EL (cell line): ENCODE measurements at places on chromosomes 2 and 18.

DNA sequence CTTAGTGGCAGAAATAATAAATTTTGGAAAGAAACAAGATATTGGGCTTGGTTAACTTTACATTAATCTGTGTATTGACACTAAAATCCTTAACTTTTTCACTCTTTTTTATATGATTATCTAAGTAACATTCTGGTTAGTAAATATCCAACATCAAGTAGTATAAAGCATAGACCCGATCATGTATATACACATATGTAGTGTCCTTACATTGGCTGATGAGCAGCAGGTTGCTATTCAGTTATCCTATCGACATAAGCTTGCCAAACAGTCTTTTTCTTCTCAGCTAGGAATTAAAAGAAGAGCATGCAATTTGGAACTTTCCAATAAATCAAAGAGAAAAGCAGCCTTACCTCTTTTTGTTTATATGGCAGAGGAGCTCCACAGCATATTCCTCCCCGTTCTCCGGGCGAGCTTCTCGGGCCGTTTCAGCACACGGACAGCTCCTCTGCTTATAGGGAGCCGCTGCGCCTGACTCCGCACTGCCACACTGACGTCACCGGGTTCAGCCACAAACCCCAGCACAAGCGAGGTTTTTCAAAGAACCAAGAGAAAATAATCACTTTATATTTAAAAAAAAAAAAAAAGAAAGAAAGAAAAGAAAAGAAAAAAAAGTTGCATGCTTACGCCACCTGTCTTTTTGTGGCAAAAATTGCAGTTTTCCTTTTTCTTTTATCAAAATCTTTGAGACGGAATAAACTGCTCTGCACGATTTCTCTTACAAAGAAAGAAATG is at the start of gene SCG2:
SCG2 (minus strand) TSS at position 430 of the 735 bp plus-strand sequence. CDS start 3,079 bp downstream, outside the sequence.
- peak; percentile 88 for DNase-seq

- DNase-seq, result peak; percentile 27
These were observed 76.4 kb upstream of the MGAT5 start for GRCh38 chr2:134177351-134177931.

DNA sequence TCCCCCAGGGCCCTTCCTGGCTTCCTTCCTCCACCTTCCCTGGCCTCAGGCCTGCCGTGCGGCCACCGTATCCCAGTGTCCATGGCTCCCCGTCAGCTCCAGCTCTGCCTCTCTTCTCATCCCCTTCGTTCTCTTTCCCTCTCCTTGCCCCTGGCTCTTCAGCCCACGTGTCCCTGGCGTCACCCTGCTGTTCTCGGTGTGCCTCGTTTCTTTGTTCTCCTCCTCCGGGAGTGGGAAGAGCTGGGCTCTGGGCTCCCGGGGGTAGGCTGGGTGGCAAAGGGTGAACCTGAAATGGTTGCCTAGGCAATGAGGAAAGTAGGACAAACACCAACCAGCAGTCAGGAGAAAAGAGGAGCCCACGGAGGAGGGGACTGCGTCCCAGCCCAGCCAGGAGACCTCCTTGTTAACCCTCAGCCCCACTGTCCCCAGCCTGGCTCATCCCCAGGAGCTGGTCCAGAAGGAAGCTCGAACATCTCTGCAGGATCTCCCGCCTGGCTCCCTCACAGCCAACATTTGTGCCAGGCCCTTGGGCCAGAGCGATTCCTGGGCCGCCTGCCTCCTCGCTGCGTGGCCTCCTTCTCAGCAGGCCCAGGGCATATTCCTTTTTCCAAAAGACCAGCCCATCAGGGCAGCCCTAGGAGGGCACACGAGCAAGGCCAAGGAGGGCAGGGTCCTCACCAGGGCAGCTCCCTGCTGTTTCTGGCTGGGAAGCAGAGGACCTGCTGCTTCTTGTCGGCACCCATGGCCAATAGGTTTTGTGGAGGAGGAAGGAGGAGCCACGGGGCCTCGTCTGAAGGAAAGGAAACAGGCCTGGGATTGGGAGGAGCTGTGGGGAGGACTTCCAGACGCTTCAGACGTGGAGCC is 30.9 kb upstream of the DNMT3A start:
- no peak for DNase-seq

GRCh38 chr2:232955856-232956255 is 57.2 kb downstream of the NGEF start:
- no peak for DNase-seq

GRCh38 chr2:98583276-98583675 is 25.0 kb downstream of the COA5 start:
- DNase-seq, result no peak

- no peak for DNase-seq
These were observed 1.6 kb upstream of the MARCHF4 start for GRCh38 chr2:216373896-216374295.

DNA sequence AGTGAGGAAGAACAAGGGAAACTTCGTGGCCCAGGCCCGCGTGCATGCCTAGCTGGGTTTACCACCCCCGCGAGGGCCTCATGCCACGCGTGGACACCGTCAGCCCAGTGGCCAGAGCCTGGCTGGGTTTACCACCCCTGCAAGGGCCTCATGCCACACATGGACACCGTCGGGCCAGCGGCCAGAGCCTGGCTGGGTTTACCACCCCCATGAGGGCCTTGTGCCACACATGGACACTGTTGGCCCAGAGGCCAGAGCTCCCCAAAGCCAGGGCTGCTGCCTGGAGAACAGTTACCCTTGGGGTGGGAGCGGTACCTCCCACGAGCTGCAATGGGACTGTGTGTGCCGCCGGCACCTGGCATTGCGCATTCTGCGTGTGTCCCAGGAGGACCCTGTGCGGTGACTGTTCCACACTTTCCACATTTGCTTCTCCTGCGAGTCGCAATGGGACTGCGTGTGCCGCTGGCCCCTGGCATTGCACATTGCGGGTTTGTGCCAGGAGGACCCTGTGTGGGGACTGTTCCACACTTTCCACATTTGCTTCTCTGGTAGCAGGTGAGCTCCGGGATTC is 105.6 kb upstream of the CTDP1 start:
- DNase-seq, result no peak

DNA sequence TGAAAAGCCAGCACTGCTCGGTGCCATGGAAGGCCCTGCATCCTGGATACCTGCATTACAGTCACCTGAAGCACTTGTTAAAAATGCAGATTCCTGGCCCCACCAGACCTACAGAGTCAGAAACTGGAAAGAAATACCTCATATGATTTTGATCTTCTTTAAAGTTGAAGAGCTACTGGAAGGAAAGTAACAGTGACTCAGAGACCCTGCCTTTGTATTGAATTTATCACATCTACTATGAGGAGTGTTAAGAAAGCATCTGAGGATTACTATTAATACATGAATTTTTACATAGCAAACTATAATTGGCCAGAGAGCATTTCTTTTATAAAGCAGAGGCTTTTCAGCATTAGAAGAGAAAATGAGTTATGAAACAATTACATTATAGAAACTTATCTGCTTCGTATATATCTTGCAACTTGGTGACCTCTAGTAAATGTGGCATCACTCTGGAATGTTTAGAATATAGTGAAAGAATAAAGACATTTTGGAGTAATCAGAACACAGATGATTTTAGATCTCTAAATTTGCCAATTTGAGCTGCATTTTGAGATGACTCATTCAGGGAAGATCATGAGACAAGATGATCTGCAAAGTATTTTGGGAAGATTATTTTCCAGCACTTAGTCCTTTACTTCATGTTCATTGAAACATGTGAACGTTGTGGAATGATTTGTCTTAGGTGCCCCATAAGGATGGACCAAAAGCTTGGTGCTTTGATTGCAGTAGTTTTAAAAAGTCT is 12.2 kb downstream of the PTPRM start:
- peak; percentile 46 for DNase-seq

DNA sequence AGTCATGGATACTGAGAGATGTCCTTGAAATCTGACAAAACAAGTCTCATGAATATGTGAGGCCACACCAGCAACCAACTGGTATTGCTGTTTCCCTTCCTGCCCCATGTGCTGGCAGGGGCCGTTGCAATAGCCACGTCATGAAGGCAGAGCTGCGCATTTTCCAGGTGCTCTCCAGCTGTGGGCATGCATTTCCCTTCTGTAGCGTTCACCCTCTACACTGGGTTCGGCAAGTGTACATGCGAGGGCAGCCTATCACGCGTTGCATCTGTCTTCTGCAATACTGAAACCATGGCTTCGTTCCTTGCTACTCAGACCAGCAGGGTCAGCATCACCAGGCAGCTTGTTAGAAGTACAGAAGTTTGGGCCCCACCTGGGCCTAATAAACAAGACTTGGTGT is 17.4 kb downstream of the ARL4C start:
- no peak for DNase-seq

GRCh38 chr18:26802330-26803200 is 62.9 kb downstream of the AQP4 start:
- no peak for DNase-seq

DNA sequence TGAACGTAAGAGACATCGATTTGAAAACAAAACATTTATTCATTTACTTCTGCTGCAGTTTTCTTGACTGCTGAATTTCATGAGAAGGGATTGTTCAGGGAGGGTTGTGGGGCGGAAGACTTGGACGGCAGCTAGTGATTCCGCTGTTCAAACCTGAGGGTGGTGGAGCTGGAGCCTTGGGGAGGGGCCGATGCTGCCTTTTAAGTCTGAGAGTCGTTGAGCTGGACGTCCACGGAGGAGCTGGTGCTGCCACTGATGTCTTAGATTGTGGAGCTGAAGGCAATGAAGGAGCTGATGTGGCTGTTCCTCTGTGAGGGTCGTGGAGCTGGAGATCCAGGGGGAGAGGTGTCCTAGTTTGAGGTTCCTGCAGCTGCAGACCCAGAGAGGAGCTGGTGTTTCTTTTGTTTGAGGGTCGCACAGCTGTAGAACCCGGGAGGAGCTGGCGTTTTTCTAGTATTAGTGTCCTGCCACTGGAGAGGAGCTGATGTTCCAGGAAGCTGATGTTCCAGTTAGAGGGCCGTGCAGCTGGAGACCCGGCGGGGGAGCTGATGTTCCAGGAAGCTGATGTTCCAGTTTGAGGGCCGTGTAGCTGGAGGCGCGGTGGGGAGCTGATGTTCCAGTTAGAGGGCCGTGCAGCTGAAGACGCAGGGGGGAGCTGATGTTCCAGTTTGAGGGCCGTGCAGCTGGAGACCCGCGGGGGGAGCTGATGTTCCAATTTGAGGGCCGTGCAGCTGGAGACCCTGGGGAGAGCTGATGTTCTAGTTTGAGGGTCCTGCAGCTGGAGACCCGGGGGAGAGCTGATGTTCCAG is 150.9 kb downstream of the RTP5 start:
- peak; percentile 47 for DNase-seq

GRCh38 chr2:9772999-9773902 is 70.0 kb upstream of the TAF1B start:
- no peak for DNase-seq

DNA sequence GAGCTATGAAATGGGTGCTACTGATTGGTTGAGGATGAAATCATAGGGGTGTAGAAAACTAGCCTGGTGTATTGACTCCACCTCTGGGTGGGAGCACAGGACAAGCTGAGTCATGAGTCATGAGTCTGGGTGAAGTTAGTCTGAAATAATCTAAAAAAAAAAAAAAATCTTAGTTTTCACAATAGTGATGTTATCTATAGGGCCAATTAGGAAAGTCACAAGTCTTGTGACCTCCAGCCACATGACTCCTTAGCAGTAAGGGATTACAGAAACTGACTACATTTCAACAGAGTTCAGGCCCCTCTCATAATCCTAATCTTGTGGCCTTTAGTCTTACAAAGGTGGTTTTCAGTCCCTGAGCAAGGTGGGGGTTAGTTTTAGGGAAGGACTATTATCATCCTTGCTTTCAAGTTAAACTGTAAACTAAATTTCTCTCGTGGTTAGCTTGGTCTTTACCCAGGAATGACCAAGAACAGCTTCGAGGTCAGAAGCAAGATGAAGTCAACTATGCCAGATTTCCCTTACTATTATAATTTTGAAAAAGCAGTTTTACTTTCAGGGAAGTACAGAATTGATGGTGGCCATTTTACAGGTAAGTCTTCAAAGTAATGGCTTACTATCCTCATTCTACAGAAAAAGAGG is 338.0 kb upstream of the GYPC start:
- no peak for DNase-seq

DNA sequence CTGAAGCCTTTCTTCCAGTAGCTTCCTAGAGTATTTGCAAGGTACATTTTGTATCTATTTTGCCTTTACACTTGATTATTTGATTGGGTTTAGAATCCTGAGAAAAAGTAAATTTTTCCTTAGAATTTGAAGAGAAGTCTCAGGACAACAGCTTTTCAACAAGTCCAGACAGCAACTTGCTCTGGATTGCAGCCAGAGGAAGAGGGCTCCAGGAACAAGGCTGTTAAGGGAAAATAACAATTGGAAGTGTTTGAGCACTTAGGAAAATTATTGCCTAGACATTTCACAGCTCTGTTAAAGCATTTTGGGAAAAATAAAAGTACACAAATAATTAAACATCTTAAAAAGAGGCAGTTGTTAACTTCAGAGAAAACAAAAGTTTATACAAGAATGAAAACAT is 58.3 kb upstream of the RAPGEF4 start:
- no peak for DNase-seq
